ENCODE measurements at places on chromosomes 12 and 14. TPM values are rescaled to one million over a fixed set of nuclear protein-coding genes. Genes with fewer than 3 reads are reported as not detected.
A peak's percentile ranks its signal among the peaks of the same experiment; 100 is the strongest.

BICDL1 gene
- polyA plus RNA-seq = 8.0 TPM

LMNTD1 gene
- 0.42 TPM for polyA plus RNA-seq

PPM1H gene
- 0.07 TPM for polyA plus RNA-seq

TMEM229B gene
- polyA plus RNA-seq = 1.5 TPM

RND1 gene
- polyA plus RNA-seq = 0.30 TPM

OR4E2 gene
- not detected for polyA plus RNA-seq

TBX3 gene
- polyA plus RNA-seq = 5.3 TPM

MANSC1 gene
- polyA plus RNA-seq = 1.1 TPM

OLR1 gene
- polyA plus RNA-seq = 0.03 TPM

DHH gene
- not detected for polyA plus RNA-seq

DNA sequence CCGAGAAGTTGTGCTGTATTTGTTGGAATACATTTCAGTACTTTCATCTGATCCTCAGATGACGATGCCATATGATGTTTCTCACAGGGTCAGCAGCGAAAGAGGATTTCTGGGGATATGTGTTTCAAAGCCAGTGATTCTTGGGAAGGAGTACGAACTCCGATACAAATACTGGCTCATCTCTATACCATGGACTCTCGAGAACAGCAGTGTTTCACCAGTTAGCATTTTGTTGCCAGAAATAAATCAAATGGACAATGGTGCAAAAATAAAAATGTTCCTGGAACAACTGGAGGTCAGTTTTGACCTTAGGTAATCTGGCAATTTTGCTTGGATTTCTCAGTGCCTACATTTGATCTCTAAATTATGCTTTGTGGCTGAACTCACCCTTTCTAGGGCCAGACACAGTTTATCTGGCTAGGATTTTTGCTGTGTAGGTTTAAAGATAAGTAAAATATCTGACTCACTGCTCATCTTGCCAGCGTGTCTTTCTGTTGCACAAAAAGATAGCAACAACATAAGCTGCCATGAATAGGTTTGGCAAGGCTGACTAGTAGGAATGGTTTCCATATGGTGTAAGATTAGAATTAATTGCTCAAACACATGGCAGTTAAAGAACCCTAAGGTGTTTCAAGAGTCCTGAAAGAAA lies 11.0 kb upstream of the MGP start:
- no peak for DNase-seq

GRCh38 chr12:103944964-103945363 lies 14.8 kb downstream of the HSP90B1 start:
- DNase-seq = no peak

- no peak for DNase-seq
Observed at GRCh38 chr12:129841251-129841650, 62.6 kb downstream of the TMEM132D start.

GRCh38 chr14:29576927-29577326 lies 350.7 kb downstream of the PRKD1 start:
- no peak for DNase-seq

GRCh38 chr14:20631023-20631879 lies 10.2 kb downstream of the OR6S1 start:
- DNase-seq = no peak

GRCh38 chr12:68349921-68350606 lies 17.9 kb upstream of the MDM1 start:
- DNase-seq = no peak

DNA sequence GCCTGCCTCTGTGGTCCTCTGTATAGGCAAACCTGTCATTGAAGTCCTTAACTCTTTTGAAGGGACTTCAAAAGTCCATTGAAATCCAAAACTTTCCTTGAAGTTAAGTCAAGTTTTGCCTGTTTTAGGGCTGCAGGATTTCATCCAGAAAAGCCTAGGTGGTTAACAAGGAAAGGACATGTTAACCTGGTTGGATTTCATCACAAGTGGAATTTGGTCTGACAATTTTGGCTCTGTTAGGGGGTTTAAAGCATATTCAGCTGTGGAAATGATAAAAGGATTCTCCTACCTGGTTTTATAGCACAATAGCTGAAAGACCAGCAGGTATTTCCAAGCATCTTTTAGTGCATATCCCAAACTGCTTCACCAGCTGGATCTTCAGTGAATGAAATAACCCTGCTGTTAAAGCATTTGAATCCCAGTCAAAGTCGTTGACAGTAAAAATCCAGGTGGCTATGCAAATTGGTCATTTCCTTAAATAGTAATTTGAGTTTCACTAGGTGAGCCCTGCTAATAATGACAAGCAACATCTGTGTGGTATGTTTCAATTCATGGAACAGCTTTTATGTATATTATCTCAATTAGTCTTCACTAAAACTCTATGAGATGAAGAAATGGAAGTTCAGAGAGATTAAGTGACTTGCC lies 400.5 kb downstream of the ETNK1 start:
- DNase-seq = no peak

DNA sequence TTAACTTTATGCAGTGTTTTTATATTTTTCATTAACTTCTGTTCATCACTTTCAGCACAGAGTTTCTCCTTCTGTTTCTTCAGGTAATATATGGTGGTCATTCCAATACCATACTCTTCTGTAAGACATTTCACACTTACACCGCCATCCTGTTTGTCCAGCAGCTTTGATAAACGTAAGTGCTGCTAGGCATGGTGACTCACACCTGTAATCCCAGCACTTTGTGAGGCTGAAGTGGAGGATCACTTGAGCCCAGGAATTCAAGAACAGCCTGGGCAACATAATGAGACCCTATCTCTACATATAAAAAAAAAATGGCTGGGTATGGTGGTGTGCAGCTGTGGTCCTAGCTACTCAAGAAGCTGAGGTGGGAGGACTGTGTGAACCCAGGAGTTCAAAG lies 55.8 kb downstream of the EXOC5 start:
- DNase-seq = no peak

- no peak for DNase-seq
Observed at GRCh38 chr14:78644824-78645559, 474.8 kb downstream of the NRXN3 start.

DNA sequence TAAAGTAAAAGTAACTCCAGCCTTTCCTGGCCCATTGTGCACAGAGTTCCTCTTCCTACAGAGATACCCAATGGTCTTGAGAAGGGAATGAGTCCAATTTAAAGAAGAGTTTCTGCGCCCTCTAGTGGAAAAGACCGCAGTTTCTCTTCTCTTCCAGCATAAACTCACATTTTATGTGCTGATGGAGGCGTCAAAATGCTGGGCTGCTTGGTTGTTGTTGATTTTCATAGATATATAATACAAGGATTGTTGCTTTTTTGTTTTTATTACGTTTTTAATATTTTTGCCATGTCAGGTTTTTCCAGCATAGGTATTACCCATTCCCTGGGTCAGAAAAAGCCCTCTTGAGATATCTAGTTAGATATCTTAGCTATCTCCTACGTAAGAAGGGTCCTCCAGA lies 356.9 kb upstream of the STXBP6 start:
- no peak for DNase-seq

- DNase-seq = no peak
Observed at GRCh38 chr12:96403870-96404269, 3.6 kb upstream of the CDK17 start.

- no peak for DNase-seq
Observed at GRCh38 chr12:107704041-107704440, 18.4 kb downstream of the PWP1 start.

DNA sequence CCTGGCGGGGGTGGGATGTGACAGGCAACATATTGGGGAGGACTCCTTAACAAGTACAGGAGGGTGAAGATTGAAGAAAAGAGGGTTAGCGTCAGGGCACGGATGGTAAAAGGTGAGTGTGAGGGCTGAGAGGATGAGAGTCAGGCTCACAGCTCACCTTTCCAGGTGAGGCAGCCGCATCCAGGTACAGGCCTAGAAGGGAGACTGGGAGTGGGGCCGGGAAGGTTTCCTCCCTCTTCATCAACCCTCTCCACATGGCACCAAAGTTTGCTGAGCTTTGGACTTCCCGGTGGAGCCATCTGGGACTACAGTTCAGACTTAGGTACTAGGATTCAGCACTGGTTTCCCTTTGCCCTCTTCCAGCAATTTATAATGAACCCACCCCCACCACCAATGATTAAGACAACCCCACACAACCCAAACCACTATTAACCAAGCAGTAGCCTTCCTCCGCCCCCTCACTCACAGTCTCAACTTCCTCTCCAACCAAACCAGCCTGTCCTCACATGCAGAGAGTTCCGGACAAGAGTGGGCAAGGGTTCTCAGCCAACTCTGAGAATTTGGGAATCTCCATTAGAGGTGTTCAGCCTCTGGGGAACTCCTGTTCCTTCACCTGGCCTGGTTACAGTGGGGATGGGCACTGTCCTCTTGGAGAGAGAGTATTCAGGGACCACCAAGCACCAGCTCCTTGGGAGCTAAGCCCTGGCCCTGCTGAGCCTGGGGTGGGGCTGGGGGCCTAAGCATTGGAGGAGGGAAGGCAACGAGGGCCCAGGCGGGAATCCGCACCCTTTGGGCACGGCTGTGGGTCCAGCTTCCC lies 2.4 kb upstream of the HOXC4 start:
- DNase-seq = no peak

DNA sequence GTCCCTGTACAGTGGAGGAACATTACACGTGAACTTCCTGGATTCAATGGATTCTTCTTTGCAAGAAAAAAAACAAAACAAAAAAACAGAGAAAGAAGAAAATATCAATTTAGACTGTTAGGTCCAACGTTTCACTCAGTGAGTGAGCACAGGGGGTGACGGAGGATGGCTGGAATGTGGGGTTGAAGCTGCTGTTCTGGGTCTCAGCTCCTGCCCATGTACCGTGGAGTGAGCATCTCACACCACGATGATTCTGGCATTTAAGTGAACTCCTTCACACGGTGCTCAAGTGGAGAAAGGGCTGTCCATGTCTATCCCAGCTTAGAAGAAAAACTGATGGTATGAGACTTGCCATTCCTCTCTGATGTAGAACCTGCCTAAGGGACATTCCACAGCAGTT lies 23.2 kb downstream of the CCND2 start:
- no peak for DNase-seq

DNA sequence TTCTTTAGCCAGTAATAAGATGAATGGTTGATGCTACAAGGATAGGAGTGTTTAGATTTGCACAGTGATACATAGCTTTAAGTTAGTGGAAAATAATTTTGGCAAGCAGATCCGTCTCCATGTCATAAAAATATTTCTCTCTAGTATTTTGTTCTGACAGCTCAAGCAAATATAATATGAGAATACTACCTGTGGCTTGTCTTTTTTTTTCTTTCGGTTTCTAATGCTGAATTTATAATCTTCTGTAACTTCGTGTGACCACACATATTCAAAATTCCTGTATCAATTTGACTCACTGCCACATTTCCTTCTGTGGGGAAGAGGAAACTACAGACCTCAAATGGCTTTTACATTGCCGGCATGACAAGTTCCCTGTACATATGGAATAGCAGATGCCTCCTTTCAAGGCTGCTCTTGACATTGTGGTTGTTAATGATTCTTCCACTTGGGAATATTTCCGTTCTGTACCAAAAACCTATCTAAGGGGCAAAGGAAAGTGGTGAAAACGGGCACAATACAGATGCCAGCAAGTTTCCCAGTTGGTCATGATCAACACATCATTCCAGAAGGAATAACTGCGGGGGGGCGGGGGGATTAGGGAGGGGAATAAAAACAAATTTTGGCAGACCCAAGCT lies 103.6 kb upstream of the CCDC91 start:
- DNase-seq = no peak

GRCh38 chr12:9895215-9895971 lies 14.1 kb downstream of the KLRF2 start:
- DNase-seq = no peak

DNA sequence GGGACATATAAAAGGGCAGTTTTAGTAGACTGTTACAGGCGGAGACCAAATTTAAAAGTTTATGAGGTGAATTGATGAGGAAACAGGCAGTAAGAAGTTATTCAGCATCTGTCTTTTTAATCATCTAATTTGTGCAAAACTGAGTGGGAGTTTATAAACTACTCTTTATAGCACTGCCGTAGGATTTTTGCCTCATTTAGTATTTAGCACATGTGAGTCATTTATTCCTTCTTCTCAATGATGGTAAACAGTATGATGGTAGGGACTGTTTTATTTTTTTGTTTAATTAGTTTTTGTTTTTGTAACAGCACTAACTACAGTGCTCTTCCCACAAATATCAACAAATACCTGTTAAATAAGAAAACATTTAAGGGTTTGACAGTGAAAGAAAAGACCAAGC lies 20.6 kb downstream of the TOGARAM1 start:
- DNase-seq = no peak

- DNase-seq = no peak
Observed at GRCh38 chr12:50690925-50691324, 73.0 kb upstream of the ATF1 start.

DNA sequence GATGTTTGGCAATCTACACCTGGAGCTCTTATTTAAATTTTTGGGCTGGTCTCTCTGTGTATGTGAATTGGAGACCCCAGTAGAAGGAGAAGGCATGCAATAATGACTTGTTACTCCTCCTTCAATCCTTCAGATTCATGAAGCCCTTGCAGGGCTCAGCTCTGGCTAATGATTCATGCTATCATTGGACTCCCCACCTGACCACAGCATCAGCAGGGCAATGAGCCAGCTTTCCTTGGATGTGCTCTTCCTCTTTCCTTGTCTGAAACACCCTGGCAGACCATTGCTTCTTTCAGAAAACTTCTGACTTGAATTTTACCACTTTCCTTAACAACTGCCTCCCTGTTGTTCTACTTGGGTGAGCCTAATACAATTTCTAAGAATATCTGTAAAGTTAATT lies 1019.2 kb downstream of the AACS start:
- no peak for DNase-seq

GRCh38 chr12:107131832-107132616 lies 38.7 kb upstream of the CRY1 start:
- peak; percentile 4 for DNase-seq

GRCh38 chr14:32044454-32044853 lies 32.6 kb upstream of the ARHGAP5 start:
- no peak for DNase-seq

GRCh38 chr12:51904951-51905470 lies 2.3 kb upstream of the ACVRL1 start:
- no peak for DNase-seq

GRCh38 chr12:104933778-104934177 lies 24.3 kb downstream of the SLC41A2 start:
- DNase-seq = no peak

GRCh38 chr14:51507511-51507905 lies 144.2 kb upstream of the FRMD6 start:
- no peak for DNase-seq

GRCh38 chr12:19967001-19967400 lies 401.3 kb upstream of the PDE3A start:
- DNase-seq = no peak

- DNase-seq = no peak
Observed at GRCh38 chr12:127060310-127060847, 1206.6 kb upstream of the TMEM132C start.

DNA sequence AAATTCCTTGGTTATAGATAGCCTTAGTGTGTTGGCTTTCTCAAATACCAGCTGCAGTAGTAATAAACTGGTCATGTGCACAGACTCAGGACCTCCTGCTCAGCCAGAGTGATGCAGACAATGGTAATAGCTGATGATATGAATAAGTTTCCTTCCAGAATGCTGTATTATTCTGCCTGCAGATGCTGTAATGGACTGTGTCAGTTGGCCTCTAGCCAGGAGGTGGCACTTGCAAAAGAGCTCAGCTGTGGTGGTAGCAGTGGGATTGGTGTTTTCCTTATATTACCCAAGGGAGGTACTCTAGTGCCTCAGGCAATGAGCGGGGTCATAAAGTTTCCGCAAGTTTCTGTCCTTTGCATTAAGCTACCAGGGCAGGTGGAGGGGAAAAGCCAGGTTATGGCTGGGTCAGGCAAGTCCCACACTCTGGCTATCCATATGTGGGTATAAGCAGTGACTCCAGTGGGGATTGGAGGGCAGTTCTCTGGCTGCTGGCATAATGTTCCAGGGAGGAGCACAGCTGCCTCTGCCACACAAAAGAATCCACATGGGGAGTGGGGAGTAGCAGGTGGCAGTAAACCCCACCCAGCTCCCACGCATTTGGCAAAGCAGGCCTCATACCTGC lies 14.0 kb upstream of the MUCL1 start:
- DNase-seq = no peak

All from keratinocyte (primary cell).